ENCODE measurements at places on chromosomes 6 and 20.
A peak's percentile ranks its signal among the peaks of the same experiment; 100 is the strongest.

GRCh38 chr6:34225551-34225950 lies 11.1 kb upstream of the HMGA1 start:
- peak; percentile 6 for DNase-seq

DNA sequence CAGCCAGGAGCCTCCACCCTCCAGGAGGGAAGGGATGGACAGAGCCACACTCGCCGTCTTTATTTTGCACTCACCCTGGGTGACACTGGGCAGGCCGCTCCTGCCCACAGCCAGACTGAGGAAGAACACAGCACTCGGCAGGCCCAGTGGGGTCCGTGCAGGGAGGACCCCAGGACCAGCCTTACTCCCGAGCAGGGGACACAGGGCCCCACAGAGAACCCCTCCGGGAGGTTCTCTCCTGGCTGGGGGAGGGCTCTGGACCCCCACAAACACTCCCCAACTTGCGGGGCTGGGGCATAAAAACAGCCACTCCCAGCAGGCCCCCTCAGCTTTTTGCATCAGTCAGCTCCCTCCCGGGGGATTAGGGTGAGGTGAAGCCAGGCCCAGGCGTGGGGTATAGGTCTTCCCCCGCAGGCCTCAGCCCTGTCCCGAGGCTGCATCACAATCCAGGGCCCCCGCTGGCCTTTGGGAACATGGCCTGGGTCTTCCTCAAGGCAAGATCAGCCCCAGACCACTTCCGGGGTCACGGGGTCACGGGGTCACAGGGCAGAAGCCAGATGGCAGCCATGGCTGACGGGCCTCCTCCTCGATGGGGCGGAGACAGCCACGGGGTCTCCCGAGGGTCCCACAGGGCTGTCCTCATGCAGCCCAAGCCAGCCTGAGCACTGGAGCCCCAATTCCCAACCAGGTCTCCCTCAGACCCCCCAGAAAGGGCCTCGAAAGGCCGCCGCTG lies 3.2 kb downstream of the TNFRSF6B start:
- peak; percentile 7 for DNase-seq

DNA sequence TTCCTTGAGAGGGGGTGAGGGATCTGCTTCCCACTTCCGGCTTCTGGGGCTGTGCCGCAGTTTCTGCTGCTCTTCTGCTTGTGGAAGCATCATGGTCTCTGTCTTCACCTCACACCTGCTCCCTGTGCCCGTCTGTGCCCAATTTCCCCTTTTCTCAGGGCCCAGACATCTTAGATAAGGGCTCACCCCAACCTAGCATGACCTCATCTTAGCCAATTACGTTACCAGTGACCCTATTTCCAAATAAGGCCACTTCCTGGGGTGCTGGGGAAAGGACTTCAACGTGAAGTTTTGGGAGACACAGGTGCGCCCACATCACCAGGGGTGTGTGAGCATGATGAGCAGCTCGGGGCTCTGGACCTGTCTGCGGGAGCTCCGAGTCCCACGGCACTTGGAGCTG lies 20.7 kb upstream of the RBBP8NL start:
- DNase-seq = no peak

GRCh38 chr6:88662163-88662580 lies 301.2 kb downstream of the RNGTT start:
- DNase-seq = no peak

DNA sequence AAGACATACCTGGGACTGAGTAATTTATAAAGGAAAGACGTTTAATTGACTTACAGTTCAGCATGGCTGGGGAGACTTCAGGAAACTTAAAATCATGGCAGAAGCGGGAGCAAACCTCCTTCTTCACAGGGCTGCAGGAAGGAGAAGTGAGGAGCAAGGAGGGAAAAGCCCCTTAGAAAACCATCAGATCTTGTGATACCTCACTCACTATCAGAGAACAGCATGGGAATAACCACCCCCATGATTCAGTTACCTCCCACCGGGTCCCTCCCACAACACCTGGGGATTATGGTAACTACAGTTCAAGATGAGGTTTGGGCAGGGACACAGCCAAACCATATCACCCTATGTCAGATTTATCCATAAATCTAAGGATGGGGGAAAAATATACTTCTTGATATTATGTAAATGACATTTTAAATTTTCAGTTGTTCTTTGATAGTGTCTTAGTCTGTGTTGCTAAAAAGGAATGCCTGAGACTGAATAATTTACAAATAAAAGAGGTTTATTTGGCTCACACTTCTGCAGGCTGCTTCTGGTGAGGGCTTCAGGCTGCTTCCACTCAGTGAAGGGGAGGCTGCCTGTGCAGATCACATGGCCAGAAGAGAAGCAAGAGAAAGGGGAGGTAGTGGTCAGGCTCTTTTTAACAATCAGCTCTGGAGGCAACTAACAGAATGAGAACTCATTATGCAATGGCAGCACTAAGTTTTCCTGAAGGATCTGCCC lies 1.2 kb upstream of the MCM9 start:
- no peak for DNase-seq

DNA sequence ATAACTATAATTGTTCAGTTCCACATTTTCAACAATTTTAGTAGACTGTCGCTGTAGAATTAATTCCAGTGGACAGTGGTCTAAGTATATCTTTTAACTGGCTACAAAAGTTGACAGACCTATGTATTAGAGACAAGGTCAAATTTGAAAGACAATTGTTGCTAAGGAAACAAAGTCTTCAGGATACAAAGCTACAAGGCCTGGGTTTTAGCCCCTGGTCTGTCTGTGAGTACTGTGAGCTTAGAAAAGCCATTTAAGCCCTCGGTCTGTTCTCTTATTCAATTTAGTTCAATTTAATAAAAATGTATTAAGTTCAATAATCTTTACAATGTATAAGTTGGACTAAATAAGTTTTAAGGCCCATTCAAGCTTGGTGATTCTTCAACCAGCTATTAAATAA lies 352.5 kb downstream of the HDGFL1 start:
- DNase-seq = peak; percentile 16
